Fibroblast of mammary gland (primary cell): ENCODE measurements at places on chromosomes 6 and 20.

DNA sequence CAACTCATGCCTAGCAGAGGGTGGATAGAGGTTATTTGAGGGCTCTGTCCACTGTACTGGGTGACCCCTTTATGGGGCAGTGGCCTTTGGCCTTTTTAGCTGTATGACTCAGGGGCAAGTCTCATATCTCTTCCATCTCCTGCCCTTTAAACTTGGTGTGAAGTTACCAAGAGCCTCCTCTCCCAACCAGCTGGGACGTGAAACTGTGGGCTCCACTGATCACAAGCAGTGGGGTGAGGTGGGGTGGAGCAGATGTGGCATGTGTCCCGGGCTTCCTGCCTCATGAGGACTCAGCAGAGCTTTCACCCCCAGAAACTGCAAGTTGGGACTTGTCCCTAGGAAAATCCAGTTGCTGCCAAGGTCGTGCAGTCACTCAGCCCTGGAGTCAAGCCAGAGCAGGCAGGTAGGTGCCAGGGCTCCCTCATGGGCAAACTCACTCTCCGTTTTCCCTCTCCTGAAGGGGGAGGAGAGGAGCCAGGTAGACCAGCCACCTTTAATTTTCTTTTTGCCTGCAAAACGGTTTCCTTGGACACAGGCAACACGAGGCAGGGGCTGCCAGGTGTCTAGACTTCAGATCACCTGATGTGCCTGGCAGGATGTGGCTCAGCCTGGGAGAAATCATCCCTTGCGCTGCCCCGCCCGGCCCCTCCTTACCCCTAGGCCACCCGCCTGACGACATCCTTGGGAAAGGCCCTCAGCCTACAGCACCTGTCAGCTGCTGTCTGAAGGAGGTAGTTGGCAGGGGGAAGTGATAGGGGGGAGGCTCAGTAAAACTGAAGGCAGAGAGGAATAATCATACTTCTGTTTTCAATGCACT lies 4.0 kb downstream of the CDKN1A start:
- no peak for DNase-seq

- DNase-seq, result no peak
Observed at GRCh38 chr20:34104059-34104458, 8.0 kb downstream of the EIF2S2 start.

GRCh38 chr6:137743493-137743892 lies 123.6 kb upstream of the TNFAIP3 start:
- DNase-seq, result no peak

GRCh38 chr6:155248008-155249001 lies 15.5 kb upstream of the CLDN20 start:
- peak; percentile 80 for DNase-seq

GRCh38 chr20:10524034-10524476 lies 89.0 kb downstream of the SLX4IP start:
- peak; percentile 76 for DNase-seq

GRCh38 chr6:155327326-155328073 lies 13.2 kb upstream of the TFB1M start:
- DNase-seq, result peak; percentile 77

GRCh38 chr6:111872401-111873177 lies 663 bp downstream of the FYN start:
- DNase-seq, result peak; percentile 42

- no peak for DNase-seq
Observed at GRCh38 chr6:13305791-13306190, 22.5 kb downstream of the TBC1D7 start.

DNA sequence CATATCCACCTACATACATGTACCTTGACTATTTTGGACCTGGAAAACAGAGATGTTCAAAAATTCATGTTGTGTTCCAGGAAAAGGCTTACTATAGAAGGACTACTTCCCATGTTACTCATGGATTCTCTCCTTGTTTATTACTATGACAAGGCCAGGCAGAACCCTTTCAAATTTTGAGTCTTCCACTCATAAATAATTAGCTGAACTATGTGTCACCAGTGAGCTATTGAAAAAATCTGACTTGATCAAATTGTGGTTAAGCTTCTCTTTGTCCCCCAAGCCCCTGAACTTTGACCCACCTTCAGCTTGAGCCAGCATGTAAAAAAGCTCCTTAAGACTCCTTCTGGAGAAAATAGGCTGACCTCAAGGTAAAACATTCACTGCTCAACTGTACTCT lies 1142.8 kb upstream of the EYS start:
- DNase-seq, result no peak

DNA sequence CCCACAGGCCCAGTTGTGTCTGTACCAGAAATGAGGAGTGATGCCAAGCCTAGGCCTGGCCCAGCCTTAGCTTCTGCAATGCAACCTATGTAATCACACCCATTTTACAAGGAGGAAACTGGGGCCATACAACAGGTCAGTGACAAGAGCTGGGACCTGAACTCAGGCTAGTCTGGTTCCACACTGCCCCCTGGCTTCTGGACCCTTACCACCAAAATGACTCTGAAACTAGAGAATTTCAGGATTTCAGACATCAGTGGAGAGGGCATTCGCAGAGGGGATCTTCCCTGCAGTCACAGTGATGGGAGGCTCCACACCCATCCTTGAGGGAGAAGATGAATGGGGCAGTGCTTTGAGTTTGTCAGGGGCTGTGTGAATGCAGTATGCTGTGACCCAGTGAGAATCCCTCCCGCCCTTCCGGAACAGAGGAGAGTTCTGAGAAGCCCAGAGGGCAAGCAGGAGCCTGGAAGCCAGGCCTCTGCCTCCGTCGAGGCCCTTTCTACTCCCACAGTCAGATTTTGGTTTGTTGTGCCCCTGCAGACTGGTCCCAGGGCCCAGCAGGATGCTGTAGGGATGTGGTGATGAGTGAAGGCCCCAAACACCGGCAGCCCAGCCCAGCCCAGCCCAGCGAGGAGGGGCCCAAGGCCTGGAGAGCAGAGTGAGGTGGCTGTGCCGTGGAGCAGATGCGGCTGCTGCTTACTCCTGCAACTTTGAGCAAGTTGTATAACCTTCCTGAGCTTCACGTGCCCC lies 48.1 kb upstream of the MYL9 start:
- no peak for DNase-seq

DNA sequence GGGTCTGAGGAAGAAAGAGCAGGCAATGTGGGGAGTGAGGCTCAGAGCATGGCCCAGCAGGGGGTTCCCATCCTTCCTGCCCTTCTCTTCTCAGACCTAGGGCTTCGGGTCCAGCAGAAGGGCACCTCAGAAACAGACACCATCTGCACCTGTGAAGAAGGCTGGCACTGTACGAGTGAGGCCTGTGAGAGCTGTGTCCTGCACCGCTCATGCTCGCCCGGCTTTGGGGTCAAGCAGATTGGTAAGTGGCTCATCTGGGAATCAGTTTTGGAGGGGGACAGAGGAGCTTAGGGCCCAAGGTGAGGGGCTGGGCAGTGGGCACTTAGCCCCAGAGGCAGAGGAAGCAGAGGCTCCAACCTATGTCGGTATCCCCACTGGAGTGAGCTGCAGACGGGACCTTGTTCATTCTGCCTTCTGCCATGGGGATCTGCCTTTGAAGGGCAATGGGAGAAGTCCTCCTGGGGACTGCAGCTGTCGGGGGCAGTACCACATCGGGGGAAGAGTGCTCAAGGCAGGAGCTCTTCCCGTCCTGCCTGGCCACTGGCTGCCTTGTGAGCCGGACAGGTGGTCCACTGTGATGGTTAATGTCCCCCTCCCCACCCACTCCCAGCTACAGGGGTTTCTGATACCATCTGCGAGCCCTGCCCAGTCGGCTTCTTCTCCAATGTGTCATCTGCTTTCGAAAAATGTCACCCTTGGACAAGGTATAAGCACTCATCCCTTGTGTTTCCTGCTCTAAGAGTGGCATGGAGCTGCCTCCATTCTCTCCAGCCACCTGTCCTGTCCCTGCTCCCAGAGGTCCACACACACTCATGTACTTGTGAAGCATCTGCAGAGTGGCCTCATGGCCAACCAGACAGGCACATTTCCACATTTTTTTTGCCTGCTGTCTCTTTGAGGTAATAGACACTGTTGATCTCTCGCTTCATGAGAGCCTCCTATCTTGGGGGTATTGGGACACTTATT lies 4.7 kb downstream of the CD40 start:
- no peak for DNase-seq

GRCh38 chr6:104705916-104706442 lies 153.7 kb downstream of the HACE1 start:
- DNase-seq, result no peak

- DNase-seq, result no peak
Observed at GRCh38 chr6:97885828-97886227, 602.8 kb upstream of the MMS22L start.

GRCh38 chr6:54135665-54136369 lies 24.6 kb downstream of the MLIP start:
- DNase-seq, result peak; percentile 51

DNA sequence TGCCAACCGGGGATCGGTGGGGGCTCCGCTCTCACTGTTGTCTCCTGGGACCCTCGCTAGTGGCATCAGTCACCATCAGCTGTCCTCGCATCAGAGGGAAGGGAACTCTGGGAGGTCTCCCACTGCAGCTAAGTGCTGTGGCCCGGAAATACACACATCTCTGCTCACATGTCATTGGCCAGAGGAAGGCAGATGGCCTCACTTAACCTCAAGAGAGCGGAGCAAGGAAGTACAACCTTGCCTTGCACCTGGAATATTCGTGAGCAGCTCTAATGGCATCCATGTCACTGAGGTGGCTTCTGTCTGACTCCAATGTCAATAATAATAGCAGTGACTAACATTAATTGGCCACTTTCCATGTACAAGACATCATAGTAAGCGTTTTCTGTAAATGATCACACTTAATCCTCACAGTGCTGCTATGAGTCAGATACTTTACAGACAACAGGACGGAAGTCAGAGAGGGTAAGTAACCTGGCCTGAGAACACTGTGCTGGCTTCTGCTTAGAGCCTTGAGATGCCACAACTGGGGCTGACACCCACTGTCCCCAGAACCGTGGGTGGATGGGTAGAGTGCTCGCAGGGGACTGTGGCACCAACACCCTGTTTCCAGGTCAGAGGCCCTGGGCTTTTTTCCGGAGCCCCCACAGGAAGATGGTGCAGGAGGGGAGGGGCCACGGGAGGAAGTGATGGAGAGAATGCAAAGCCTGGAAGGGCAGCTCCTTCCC lies 6.0 kb downstream of the LHFPL5 start:
- DNase-seq, result peak; percentile 81

- DNase-seq, result no peak
Observed at GRCh38 chr6:86775893-86776292, 161.4 kb upstream of the HTR1E start.

- no peak for DNase-seq
Observed at GRCh38 chr20:52484438-52484837, 292.9 kb upstream of the ZFP64 start.

DNA sequence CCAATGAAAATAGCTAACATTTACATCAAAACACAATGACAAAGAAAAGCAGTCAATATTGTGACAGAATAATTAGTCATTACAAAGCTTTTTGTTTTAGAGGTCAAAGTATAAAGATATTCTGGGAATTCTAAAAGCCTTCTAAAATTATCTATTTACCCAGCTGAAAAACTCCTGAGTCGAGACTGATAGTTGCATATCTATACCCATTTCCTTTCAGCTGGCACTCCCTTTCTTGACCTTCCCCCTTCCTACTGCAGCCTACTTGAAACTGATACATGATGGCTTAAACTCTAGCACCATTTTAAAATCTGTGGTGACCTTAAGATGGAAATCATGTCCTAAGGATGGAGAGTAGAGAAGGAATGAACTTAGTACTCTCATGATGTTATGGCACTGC lies 38.6 kb downstream of the LMBRD1 start:
- DNase-seq, result no peak

- DNase-seq, result no peak
Observed at GRCh38 chr6:167697316-167697715, 129.4 kb upstream of the AFDN start.

- peak; percentile 7 for DNase-seq
Observed at GRCh38 chr20:9838378-9839295, at the start of gene PAK5. Gene PAK5 (minus strand): TSS chr20:9839076. CDS start chr20:9644328, 194,748 bp downstream.

- DNase-seq, result no peak
Observed at GRCh38 chr6:103313432-103313831, 1546.3 kb downstream of the HACE1 start.

DNA sequence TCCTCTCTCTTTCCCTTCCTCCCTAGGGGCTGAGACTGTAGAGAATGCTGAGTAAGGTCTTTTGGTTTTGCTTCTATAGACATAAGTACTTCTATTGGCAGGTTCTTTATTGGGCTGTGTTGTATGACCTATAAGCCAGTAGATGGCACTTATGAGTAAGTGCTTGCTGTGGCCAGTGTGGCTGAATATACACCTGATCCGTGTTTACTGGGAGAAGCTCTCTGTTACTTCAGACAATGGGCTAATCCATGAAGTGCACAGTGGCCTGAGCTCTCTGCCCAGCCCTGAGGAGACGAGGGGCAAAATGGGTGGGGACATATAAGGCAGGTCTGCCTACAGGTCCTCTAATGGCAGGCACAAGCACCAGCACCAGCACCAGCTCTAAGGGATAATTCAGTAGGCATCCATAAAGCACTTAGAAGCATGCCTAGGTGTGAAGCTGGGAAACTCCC lies 610.3 kb downstream of the RNF144B start:
- peak; percentile 56 for DNase-seq

DNA sequence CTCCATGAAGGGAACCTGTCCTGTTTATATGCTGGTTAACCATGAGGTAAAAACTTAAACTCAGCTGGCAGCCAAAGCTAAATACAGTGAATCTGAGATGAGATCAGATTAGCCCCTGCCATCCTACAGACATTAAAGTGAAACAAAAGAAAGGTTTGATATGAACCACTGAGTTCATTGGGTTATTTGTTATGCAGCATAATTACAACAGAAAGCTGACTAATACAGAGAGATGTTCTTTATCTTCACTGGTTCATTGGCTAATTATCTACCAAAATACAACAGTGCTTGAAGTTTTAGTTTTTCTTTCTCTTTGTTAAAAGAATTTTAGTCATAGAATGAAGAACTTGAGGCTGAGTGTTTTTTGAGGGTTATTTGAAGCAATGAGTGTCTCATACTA lies 307.6 kb upstream of the FERMT1 start:
- DNase-seq, result no peak

DNA sequence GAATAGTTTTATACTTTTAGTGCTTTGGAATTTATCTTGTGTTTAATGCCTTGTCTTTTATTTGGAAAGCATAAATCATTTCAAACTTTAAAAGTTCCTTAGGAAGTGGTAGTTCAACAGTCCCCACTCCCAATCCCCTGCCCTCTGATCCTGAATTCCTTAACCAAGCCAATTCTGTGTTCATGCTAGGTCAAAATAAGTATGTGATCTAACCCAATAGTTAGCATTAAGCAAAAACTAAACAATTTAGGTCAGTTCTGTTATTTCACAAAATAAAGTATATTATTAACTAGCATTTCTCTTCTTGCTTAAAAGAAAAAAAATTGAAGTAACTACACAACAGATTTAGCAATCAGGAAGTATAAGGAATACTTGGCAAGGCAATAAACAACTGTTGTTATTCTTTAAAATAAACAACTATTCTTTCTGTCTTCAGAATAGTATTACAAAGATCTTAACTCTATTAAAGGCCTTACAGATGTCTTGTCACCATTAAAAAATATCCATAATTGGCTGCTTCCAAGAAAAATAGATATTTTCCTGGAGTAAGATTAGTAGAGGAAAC lies 37.0 kb downstream of the AKIRIN2 start:
- no peak for DNase-seq
